ENCODE measurements at places on chromosomes 7 and 10.

DNA sequence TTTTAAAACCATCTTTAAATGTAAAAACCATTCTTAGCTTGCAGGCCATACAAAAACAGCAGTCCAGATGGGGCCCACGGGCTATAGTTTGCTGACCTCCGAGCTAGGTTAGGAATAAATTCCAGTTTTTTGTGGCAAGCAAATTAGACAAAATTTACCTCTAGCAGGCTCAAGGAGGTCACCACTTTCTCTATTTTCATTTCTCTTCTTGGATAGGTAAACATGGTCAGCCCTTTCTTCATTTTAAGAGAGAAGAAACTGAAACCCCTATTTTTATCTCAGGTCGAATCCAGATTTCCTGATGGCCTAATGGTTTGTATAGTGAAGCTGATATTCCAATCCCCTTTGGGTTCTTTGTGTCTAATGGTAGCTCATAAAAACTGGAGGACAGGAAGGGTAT, 10.7 kb downstream of the IKZF5 start:
- DNase-seq = no peak

DNA sequence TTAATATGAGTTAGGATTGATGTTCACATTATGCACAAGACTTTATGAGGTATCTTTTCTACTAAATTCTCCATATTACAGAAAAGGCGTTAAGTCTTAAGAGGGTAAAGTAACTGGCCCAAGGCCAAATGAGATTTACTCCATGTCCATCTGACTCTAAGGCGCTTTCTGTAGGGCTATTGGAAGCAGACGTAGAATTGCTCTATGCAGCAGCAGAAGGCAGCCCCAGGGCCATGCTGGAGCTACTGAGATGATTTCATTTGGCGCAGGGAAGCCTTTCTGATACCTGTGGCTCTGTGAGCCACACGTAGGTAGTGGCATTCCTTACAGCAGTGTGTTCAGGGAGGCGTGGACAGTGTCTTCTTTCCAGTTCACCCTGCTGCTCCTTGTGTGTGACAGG, 133.1 kb downstream of the SH2D4B start:
- DNase-seq = no peak

DNA sequence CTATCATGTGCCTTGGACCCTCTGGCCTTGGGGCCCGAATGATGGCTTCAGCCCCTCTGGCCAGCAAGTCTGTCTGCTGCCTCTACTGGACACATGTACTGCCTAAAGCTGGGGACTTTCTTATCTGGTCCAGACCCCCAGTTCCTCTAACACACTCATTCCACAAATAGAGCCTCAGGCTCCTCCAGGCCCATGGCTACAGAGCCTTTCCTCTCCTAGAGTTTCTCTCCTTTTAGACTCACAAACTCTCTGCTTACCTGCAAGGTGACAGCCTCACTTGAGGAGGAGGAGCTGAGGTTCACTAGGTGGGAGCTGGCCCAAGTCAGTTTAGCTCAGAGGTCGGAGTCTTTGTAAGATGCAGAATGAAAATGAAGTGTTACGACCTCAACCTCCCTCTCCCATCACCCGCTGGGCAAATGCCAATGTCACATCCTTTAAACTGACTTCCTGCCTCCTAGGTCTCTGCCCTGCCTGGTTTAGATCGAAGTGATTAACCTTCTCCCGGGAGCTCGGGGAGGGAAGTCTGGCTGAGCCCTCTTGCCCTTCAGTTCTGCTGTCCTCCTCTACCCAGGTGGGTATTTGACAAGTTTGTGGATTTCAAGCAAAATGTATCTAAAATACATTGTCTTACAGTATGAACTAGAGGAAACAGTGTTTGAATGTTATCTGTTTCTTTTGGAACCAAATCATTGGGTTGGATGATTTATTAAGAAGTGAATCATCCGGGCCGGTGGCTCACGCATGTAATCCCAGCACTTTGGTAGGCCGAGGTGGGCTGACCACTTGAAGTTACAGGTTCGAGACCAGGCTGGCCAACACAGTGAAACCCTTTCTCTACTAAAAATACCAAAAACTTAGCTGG, 71.9 kb upstream of the TNS3 start:
- no peak for DNase-seq

GRCh38 chr10:20372748-20373147, 524.4 kb downstream of the NEBL start:
- DNase-seq = no peak

GRCh38 chr7:132654150-132654549, 77.9 kb upstream of the PLXNA4 start:
- DNase-seq = peak; percentile 20

DNA sequence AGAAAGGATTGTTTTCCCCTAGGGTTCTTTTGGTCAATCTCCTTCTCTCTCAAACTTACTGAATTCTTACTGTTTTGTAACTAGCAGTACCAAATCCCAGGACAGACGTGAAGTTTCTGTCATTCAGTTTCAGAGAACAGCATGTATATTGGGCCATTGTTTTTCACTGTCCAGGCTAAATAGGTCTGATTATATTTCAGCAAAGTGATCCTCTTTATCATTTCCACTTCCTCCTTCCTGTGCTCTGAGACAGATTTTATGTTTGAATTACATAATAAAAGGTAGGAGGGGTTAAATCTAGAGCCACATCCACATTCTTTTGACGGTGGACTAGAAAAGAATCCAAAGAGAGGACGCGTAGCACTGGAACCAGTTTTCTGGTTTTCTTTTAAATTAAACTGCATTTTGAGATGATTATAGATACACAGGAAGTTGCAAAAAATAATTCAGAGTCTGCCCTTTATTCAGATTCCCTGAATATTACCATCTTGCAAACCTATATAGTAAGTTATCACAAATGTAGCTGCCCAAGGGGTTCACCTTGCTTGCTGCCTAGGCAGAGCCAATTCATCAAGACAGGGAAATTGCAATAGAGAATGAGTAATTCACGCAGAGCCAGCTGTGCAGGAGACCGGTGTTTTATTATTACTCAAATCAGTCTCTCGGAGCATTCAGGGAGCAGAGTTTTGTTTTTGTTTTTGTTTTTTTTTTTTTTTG, 40.1 kb downstream of the AKR1E2 start:
- no peak for DNase-seq

- no peak for DNase-seq
Observed at GRCh38 chr7:80639011-80639410, 569 bp downstream of the CD36 start.

- no peak for DNase-seq
Observed at GRCh38 chr10:86522510-86522855, 891 bp upstream of the WAPL start.

DNA sequence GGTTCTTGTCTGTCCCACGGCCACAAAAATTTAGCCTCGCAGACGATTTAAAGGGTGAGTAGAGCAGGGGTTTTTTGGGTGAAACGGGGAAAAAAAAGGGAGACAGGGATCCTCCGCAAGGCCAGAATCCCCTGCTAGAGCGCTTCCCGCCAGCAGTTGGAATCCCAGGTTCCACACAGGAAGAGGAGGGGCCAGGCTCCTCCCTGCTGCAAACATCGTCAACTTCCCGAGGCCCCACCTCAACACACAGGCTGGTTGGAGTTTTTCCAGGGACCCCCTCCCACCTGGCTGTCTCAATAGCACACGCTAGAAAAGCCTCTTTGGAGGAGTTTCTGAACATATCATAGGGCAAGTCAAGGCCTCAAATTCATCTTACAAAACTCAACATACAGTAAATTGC, 112.7 kb downstream of the MTERF1 start:
- DNase-seq = no peak

DNA sequence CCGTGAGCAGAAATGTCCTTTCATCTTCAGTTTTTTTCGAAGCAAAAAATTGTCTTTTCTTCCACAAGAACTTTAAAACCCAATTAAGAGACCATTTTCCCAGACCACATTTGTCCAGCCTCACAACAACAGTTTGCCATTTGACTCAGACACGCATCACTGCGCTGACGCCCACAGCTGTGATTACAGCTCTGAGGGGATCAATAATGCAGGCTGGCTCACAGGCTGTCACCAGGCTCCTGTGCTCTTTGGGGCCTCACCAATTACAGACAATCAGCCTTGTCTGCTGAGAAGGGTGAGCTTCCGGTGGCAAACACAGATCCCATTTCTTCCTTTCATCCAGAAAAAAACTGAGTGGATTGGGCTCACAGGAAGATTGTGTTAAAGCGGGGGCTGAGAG, 33.3 kb downstream of the DDC start:
- no peak for DNase-seq

DNA sequence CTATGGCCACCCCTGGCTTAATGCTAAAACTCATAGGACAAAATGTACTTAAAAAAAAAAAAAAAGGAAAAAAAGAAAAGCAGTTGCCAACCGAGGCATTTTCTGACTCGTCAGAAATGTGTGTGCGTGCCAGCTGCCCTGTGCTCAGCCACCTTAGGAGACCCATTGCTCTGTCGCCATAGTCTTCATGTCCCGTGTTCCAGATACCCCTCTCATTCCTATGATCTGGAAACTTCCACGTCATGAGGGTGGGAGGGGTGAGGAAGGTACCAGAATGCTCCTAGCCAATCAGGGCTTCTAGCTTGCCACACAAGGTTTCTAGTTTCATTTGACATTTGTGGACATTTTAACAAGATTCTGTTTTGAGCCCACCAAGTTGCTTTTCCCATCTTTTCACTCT, 212.9 kb downstream of the TCF7L2 start:
- no peak for DNase-seq

- DNase-seq = peak; percentile 71
Observed at GRCh38 chr10:58531084-58531695, 18.5 kb downstream of the BICC1 start.

- DNase-seq = no peak
Observed at GRCh38 chr7:20343941-20344340, 13.2 kb downstream of the ITGB8 start.

- DNase-seq = peak; percentile 90
Observed at GRCh38 chr10:103696411-103697145, 158.8 kb downstream of the SH3PXD2A start.

DNA sequence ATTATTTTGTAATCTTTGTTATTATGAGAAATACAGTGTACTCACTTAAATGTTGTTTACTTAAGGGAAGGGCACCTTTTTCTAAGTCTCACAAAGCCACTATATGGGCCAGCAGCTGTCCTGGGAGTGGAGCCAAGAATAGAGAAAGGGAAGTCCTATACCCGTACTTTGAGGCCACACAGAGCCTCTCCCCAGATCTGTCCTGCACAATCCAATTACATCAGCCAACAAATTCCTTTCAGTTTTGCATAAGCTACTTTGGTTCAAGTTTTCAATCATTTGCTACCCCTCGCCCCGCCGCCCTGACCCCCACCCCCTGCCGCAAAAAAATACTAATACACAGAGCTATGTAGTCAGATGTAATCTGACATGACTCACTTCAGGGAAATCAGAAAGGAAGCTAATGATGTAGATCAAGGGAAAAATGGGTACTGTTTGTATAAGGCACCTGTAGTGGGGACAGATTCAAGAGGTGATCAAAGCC, 297.4 kb upstream of the NEBL start:
- DNase-seq = no peak

DNA sequence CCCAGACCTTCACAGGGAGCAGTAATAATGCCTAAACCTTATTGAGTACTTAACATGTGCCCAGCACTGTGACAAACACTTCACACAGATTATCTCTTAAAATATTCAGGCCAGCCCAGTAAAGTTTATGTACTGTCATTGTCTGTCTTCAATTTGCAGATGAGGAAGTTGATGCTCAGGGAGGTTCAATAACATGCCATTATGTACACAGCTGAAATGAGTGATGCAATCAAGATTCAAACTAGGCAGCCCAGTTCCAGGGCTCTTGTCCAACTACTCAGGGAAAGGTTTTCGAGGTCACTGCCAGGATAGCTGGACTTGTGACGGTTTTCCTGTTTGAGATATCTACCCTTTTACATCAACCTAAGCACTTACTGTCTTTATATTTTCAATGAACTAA, 56.1 kb downstream of the AUTS2 start:
- DNase-seq = no peak

GRCh38 chr7:122273117-122273516, 31.4 kb downstream of the FEZF1 start:
- DNase-seq = no peak

- DNase-seq = no peak
Observed at GRCh38 chr7:143512488-143513340, 35.0 kb downstream of the TAS2R41 start.

DNA sequence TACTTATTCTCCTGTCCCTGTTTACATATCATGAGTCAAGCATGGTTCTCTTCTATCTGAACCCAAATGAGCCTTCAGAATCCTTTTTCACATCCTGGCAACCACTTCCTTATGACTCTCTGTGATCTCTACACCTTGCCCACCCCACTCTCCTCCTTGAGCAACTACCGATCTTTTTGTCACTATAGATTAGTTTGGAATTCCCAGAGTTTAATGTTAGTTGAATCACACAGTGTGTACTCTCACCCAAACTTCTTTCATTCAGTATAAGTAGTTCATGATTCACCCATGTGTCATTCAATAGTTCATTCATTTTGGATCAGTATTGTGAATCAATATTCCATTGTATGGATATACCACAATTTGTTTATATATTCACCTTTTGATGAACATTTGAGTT, 55.3 kb downstream of the TFAM start:
- no peak for DNase-seq

- peak; percentile 74 for DNase-seq
Observed at GRCh38 chr7:129008645-129009414, 46.1 kb downstream of the TNPO3 start.

DNA sequence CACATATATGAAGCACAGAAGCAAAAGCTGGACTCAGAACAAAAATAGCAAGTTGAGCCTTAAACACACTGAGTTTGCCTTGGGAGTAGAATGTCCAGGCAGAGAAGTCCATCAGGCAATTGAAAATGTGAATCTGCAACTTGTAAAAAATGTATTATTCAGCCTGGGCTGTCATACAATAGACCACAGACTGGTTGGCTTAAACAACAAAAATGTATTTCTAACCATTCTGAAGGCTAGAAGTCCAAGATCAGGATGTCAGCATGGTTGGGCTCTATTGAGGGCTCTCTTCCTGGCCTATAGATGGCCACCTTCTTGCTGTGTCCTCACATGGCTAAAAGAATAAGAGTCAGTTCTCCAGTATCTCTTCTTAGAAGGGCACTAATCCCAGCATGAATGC, 76.5 kb upstream of the CAPZA2 start:
- DNase-seq = no peak

- peak; percentile 32 for DNase-seq
Observed at GRCh38 chr7:80151274-80151665, 16.6 kb downstream of the GNAI1 start.

DNA sequence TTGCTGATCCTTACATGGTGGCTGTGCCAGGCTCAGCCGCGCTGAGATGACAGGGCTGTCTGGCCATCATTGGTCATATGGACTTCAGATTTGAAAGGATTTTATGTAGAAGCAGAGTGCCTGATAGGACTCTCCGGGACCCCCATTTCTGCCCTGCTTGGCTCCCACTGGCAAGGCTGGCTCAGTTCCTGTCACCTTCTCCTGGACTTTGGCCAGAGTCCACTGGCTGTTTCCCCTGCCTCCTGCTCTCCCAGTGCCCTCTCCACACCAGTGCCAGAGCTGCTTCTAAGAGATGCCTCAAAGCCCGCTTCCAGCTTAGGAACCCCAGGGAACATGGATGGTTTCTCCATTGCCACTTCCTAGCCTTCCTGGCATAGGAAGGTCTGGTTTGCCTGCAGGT, 5.1 kb upstream of the SH2D4B start:
- DNase-seq = no peak

- DNase-seq = peak; percentile 22
Observed at GRCh38 chr10:84177541-84178141, 4.0 kb downstream of the GPR15LG start.

GRCh38 chr10:46288601-46289206, 1.9 kb downstream of the ANTXRL start:
- no peak for DNase-seq

- no peak for DNase-seq
Observed at GRCh38 chr7:17009933-17010332, 128.2 kb upstream of the AGR3 start.

GRCh38 chr7:29150856-29151255, 4.5 kb upstream of the CPVL start:
- DNase-seq = no peak
